ENCODE measurements at places on chromosomes 11 and 22.
A peak's percentile ranks its signal among the peaks of the same experiment; 100 is the strongest.

DNA sequence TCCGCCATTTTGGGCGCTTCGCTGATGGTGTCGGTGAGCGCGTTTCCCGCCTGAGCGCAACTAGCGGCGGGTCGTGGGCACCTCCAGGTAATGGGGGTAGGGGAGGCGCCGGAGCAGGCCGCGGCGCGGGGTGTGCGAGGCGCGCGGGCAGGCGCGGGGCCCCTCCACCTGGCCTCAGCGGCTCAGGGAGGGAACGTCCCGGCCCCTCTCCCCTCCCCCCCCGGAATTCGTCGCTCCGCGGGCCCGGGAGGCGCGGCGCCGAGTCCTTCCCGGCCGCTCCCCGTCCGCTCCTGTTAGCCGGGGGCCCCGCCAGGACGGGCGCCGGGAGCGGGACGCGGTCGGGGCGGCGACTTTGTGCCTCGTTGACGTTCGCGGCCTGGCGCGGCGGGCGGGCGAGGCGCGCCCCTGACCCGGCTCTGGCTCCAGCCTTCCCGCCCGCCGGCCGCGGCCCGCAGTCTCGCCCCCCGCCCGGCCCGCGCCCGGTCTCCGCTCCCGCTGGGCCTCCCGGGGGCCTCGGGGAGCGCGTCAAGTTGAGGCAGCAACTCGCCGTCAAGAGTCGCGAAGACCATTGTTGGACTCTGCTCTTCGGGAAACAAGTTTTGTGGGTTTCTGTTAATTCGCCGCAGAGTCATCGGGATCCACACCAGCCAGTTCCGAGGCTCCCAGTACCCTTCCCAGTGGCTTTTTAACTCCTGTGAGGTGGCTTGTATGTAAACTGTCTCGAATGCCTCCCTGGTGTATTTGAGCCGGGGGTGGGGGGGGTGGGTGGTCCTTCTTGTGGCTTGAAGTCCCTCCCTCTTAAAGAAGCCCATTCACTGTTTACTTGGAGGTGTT is at the start of gene PPP6R3:
Gene PPP6R3, plus strand, starts transcription at position 12 of the 834 bp plus-strand sequence. CDS start 76,913 bp downstream, outside the sequence.
- DNase-seq: peak; percentile 56

GRCh38 chr22:23580576-23581259 is 628 bp upstream of the IGLL1 start:
- no peak for DNase-seq

DNA sequence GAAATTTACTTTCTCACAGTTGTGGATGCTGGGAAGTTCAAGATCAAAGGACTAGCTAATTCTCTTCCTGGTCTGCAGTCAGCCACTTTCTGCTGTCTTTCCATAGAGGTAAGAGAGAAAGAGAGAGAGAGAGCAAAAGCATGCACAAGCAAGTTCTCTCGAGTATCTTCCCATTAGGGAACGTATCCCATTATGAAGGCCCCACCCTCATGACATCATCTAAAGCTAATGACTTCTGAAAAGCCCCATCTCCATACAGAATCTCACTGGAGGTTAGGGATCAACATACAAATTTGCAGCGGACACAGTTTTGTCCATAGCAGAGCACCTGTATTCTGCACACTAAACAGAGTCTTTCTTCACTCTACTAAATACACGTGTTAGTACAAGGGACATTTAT is 17.4 kb upstream of the SLC22A9 start:
- DNase-seq: no peak

- no peak for DNase-seq
Measured at GRCh38 chr11:96279018-96279895, 63.7 kb downstream of the MAML2 start.

GRCh38 chr22:19448076-19448607 is 631 bp upstream of the C22orf39 start:
- DNase-seq: no peak

DNA sequence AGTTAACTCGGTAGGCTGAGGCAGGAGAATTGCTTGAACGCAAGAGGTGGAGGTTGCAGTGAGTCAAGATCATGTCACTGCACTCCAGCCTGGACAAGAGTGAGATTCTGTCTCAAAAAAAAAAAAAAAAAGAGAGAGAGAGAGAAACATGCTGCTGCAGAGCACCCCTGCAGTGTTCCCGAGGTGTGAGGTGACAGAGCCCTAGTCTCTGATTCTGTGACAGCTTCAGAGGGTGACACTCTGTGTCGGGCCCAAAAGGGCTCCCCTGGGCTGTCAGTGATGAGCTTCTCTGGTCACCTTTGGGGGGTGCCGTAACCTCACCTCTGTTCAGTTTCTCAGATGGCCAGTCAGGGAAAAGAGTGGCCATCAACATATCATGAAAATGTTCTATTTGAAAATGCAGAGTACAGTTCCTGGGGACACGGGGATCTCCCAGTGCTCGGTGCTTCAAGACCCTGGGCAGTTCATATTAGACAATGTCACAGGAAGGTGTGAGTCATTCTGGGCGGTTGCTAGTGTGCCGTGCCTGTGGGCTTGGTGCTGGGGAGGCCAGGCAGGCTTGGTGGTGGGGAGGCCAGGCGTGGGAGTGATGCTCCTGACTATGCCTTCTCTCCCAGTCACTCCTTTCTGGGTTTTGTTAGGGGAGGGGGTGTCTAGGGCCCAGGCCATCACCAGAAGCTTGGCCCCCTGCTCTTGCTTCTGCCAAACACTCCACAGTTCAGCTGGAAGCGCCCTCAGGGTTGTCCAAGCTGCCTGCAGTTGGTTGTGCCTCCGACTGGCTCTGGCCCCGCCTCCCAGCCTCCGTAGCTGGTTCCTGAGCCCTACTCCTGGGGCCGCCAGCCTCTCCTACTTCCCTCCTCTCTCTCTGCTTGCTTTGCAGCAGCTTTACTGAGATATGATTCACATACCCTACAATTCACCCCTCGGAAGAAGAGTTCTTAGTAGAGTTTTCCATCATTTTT is 52.5 kb upstream of the CLDN5 start:
- DNase-seq: peak; percentile 94

GRCh38 chr11:7586376-7586775 is 72.6 kb downstream of the PPFIBP2 start:
- no peak for DNase-seq

- no peak for DNase-seq
Measured at GRCh38 chr11:7501894-7502293, 11.9 kb upstream of the PPFIBP2 start.

DNA sequence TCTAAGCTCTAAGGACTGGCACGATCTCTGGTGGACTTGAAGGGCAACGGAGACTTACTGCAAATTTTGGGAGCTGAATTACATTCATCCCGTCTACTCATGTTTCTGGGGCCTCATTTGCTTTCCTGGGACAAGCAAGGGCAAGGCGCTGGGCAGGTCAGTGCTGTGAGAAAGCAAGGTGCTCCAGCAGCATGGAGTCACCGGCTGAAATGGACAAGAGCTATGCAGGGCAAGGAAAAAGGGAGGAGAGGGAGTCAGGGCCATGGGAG is 25.6 kb downstream of the FLI1 start:
- DNase-seq: no peak

GRCh38 chr22:48259991-48260670 is 1497.7 kb downstream of the TBC1D22A start:
- no peak for DNase-seq

DNA sequence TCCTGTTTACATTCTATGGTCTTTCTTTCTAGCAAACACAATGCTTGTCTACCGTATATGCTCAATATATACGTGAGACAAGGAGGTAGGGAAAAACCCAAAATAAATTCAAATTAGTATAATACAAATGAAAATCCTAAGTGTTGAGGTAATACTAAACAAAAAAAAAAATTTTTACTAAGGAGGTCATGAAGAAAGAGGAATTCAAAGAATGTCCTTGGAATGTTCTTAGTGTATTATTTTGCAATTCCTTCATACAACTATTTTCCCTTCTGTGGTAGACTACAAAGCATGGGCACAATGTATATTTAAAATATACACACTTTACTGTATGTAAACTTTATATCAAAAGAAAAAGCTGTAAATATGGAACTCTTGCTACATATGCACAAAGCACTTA is 36.4 kb downstream of the PIK3C2A start:
- DNase-seq: peak; percentile 36

DNA sequence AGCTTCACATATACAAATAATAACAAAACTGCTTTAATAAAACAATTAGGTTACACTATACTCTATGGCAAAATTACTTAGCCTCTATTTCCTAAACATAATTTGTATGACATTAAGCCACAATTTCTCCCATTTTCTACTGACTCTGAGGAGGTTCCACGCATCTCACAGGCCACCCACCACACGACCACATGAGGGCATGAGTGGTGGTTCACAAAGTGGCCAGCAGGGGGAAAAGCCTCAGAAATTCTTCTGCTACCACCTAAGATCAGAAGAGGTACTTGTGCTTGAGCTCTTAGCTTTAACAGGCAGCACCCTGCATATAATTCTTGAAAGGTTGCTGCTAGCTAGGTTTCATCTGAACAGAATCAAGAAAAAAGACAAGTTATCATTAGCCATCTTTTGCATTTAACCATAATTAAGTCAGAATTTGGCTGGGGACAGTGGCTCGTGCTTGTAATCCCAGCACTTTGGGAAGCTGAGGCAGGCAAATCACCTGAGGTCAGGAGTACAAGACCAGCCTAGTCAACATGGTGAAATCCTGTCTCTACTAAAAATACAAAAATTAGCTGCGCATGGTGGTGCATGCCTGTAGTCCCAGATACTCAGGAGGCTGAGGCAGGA is 7.7 kb downstream of the LPXN start:
- peak; percentile 73 for DNase-seq

DNA sequence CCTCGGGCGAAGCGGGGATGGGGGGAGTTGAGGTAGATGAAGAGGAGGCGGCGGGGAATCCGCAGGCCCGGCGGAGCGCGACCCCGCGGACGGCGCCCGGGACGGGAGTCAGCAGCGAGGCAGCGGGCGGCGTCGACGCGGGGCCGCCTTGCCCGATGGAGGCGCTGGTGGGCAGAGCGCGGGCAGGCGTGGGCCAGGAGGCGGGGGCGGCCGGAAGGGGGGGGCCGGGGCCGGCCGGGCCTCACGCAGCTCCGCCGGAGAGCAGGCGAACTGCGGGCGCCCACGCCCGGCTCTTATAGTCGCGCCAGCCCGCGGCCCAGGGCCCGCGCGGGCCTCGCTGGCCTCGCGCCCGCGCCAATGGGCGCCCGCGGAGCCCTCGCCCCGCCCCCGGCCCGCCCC is at the start of gene IGF2:
Gene IGF2, minus strand, starts transcription at position 267 of the 399 bp plus-strand sequence. CDS start 3,866 bp downstream, outside the sequence.
- DNase-seq: peak; percentile 9

DNA sequence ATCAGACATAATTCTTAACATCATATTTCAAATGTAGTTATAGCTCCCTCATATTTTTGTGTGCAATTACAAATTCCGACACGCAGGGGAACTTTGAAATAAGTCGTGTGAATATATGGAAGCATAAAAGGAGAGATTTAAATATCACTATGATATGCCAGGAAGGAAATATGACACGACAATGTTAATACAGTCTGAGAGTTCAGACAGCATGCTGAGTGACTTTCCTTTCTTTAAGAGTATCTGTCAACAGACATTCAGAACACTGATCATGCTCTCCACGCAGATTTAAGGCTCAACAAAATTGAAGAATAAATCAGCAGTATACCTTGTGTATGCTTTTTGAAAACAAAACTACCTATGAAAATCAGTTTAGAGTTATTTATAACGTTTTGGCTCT is 232.6 kb upstream of the CARD18 start:
- peak; percentile 32 for DNase-seq
